Stimulated activated CD4-positive, alpha-beta T cell treated with anti-CD3 and anti-CD28 coated beads, Interleukin-1b, Interleukin-23, amount 100 ng/mL, for 4 hours (primary cell): ENCODE measurements at places on chromosomes 2 and 18.

- no peak for DNase-seq
Measured at GRCh38 chr2:163077241-163077640, 238.7 kb upstream of the KCNH7 start.

DNA sequence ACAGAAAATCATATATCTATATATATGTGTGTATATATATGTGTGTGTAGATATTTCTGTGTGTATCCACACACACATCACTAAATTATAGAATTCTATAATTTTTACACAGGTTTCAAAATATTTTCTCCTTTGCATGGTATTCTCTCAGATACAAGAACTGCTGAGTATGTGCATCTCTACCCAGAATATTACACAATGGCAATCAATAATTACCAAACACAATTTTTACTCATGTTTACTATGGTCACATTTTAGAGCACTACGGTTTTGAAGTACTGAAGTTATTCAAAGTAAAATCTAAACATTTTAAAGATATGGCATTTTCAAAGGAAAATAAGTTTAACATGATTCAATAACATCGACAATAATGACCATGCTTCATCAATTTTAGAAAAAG, 258.5 kb downstream of the PAX3 start:
- DNase-seq = no peak

DNA sequence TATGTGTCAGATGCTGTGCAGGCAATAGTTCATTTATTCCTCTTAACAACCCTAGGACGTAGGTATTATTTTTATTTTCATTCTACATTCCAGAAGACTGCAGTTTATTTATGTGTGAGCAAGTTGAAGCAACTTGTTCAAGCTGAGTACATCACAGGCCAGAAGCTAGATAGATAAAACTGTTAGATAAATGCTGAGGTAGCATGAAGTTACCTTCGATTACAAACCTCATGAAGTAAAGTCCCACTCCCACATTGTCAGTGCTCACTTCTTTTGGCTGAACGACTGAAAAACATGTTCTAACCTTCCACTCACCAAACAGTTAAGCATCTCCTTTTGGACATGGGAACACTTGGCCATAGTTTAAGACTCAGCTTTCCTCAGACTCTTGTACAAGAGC, 439.2 kb downstream of the TNS1 start:
- DNase-seq = no peak

- DNase-seq = no peak
Measured at GRCh38 chr2:132904142-132904842, 234.3 kb upstream of the LYPD1 start.

DNA sequence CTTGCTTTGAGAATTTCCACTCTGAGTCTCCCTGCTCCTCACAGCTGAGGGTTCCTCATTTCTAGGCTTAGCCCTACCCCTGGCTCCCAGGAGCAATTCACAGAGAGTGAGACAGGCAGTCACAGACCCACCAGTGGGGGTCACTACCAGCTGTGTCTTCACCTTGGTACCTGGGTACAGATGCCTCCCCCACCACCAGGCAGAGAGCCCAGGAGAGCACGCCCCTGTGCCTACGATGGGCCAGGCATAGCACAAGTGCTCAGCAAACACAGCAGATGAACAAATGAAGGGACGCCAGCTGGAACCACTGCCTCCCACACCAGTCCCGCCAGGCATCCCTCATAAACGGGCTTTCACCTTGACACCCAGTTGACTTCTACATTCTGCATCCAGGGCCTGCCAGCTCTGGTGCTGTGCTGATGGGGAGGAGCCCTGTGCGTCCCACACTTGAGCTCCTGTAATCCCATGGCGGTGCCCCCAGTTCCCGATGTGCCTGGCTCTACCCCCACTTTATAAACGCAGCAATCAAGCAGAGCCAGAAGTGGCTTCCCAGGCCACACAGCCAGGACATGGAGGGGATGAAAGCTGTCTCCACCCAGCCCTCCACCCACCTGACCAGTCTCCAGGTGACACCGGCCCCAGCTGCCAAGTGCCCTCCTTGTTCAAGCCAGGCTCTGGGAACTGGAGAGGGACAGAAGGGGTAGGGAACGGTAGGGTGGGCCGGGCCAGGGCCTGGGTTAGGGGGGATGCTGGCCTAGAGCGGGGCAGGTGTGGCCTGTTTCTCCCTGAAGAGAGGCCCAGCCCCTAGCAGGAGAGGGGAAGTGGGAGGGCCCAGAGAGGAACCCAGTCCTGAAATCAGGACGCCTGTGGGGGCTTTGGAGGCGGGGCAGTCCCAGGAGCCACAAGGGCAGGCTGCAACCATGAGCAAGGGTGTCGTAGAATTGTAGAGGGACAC, 42.5 kb downstream of the SCTR start:
- no peak for DNase-seq

- no peak for DNase-seq
Measured at GRCh38 chr2:212416086-212416485, 122.5 kb downstream of the ERBB4 start.

- DNase-seq = no peak
Measured at GRCh38 chr2:33497221-33497650, 20.8 kb downstream of the RASGRP3 start.

DNA sequence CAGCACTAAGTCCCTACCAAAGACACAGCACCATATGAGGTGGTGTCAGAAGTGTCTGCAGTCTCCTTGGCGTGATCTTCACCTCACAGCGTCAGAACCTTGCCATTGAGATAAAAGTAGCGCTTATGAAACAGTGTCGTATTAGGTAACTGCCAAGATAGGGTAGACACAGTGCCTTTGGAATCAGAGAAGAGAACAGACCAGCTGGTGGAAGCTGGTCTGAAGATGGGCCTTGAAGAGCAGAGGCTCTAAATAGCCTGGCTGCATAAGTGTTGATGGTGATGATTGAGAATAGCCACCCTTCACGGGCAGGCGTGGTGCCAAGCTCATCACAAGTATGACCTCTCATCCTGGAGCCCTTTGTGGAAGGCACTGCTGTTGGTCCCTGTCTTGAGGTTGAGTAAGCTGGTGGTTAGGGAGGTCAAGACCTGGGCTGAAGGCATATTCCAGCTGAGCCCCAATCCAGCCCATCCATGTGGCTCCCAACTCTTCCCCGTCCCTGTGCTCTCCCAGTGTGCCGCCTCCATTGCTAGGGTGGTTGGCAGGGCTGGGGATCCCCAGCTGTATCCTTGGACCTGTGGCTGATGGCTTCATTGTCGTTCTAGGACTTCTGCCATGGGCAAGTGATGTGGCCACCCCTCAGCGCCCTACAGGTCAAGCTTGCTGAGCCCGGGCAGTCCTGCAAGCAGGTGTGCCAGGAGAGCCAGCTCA, 187.4 kb downstream of the MGAT5 start:
- no peak for DNase-seq

DNA sequence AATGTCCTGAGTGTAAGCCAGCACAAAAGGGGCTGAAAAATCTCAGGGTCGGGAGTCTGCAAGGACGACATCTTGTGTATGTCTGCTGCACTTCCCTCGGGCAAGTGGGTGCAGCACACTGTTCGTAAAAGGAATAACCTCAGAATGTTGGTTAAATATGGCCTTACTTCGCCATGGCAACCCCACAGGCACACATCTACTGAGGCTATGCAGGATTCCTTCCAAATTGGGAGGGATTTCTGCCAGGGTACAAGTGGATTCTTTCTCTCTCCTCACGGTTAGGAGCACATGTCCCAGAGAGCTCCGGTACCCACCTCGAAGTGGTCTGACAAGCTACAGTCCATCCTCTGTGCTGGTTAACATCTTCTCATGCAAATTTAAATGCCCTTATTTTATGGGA, 277.7 kb upstream of the PXDN start:
- no peak for DNase-seq

DNA sequence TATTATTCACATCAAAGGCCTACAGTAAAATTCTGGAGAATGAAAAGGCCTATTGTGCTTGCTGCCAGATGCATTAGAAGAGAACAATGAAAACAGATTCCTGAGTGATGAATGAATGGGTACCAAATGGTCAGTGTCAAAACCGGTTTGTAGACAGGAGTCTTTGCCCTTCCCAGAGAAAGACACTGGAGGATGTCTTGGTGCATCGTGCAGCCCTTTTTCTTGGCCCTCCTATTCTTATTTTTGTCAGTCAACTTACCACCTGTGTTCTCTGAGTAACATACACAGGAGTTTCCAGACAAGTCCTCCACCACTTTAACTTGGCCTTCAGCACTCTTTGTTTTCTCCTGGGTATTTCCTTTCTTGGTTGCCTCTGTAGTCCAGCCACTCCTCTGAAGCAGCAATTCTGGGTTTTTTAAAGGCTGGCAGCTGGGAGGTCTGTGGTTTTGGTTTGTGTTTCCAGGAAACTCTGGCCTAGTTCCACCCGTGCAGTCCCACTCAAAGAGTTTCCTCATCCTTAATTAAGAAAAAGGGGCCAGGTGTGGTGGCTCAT, 29.4 kb downstream of the PSTPIP2 start:
- no peak for DNase-seq

GRCh38 chr2:99729104-99730025, 239.5 kb upstream of the REV1 start:
- no peak for DNase-seq

DNA sequence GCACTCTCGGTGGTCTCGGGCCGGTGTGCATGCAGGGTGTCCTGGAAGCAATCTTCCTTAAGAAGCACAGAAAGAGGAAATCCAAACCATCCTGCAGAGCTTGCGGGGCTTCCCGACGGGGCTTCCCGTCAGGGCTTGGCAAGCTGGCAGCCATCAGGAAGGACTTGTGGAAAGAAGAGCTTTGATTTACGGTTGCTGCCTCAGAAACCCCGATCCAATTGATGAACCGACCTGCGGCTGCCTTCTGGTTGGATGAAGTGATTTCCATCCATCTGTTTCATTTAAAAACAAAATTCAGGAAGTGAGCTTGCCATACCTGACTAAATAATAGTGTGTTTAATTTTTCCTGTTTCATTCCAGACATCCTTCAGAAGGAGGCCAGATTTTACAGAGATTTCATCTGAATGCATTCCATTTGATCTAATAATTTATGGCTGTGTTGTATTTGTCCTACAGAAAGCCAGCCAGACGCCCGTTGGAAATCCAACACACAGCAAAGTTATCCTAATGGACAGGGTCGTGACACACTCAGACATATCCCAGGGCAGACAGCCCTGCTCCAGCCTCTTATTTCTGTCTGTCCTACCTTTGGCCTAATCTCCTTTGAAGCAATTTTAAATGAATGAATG, 141.3 kb downstream of the SEPTIN10 start:
- DNase-seq = no peak

- DNase-seq = no peak
Measured at GRCh38 chr2:47626664-47627063, 156.3 kb upstream of the MSH6 start.

- no peak for DNase-seq
Measured at GRCh38 chr2:46393347-46393820, 86.0 kb upstream of the TMEM247 start.

DNA sequence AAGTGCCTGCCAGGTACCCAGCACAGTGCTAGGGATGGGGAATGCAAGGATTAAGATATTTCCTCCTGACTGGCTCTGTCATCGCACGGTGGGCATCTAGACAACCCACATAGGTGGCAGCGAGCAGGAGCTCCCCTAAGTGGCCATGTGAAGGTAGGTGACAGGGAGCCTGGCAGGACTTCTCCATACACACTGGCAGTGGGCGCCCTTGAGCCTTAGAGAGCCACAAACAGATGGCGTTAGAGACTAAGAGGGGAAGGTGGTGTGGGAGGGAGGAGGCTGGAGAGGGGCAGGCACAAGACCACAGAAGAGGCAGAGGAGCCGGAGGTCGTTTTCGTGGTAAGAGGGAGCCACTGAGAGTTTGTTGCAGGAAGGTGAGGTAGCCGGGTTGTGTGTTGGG, 15.2 kb downstream of the PRELID3A start:
- no peak for DNase-seq
